Large intestine (tissue), 12 donors: ENCODE measurements at places on chromosomes 13 and 19. TPM values are rescaled to one million over a fixed set of nuclear protein-coding genes. Genes with fewer than 3 reads are reported as not detected.

The SPACA4 gene
- 4.2 TPM for polyA plus RNA-seq

The TSSK6 gene
- polyA plus RNA-seq, result 1.2 TPM

GRCh38 chr19:30341611-30342201 is 30.5 kb upstream of the ZNF536 start:
- DNase-seq, result peak; percentile 11

DNA sequence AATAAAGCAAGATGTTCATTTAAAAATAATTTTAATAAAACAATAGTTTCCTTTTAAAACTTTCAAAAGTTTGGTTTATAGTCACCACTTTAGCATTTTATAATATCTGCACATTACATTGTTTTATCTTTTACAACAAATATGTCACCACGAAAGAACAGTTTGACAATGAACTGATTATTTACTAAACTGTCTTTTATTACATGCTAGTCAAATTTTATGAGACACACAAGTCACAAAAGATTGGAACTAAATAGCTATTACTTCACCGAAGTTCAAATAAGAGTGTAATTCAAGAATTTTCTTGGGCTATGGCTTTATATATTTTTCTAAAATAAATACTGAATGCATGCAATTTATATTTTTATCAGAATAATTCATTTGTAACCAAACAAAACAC is 57.5 kb upstream of the EEF1AKMT1 start:
- no peak for DNase-seq

DNA sequence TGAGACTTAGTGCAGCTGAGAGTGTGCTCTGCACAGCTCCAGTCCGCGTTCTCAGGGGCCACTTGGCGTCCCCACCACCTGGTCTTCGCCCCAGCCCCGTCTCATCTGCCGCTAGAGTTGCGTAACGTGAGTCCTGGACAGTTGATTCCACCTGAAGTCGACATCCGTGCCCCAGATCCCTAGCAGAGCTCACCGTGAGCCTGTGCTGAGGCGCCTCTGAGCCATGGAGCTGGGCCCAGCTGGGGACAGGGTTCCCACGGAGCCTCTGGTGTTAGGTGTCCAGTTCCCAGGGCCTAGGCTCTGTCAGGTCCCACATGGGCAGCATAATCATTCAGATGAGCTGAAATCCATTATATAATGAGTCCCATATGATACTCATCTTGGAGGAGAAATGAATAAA is 147.1 kb upstream of the SOX1 start:
- DNase-seq, result no peak
